ENCODE measurements at places on chromosomes 4 and X.
A peak's percentile ranks its signal among the peaks of the same experiment; 100 is the strongest.

DNA sequence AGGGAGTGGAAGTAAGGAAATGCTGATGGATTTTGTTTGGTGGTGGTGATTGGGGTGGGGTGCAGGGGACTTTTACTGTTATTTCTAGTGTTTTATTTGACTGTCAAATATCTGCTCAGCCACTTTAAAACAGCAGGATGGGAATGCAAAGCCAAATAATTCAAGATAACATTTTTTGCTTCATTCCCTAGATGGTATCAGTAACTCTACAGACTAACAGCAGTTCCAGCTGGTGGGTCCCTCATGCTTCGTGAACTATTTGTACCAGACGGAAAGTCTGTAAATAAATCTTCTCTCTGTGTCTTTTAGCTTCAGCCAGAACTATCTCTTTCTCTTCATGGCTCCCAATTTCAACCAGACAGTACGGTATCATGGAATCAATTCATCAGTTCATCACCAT is 27.5 kb downstream of the GPR143 start:
- no peak for DNase-seq

GRCh38 chrX:114889481-114889880 is 127.9 kb downstream of the IL13RA2 start:
- no peak for DNase-seq

- no peak for DNase-seq
These were observed 299.1 kb downstream of the ARHGAP24 start for GRCh38 chr4:85774000-85774399.

- peak; percentile 27 for DNase-seq
These were observed 76.8 kb downstream of the PPP2R2C start for GRCh38 chr4:6395466-6396228.

DNA sequence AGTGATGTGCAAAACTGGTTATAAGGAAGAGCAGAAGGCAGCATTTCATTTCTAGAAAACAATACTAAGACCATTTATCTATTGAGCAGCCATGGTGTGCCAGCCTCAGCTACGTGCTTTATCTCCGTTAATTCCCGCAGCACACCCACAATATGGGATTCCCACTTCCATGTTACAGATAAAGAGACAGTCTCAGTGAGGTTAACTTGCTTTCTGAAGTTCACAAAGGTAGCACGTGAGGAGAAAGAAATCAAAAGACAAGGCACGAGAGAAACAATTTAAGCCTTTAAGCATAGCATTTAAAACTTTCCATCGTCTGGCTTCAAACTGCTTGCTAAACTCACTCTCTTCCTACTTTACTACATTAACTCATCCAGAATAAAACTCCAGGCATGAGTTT is 8.0 kb upstream of the RPL34 start:
- no peak for DNase-seq

- DNase-seq = peak; percentile 30
These were observed 100.8 kb downstream of the NCAPG start for GRCh38 chr4:17911608-17912007.

DNA sequence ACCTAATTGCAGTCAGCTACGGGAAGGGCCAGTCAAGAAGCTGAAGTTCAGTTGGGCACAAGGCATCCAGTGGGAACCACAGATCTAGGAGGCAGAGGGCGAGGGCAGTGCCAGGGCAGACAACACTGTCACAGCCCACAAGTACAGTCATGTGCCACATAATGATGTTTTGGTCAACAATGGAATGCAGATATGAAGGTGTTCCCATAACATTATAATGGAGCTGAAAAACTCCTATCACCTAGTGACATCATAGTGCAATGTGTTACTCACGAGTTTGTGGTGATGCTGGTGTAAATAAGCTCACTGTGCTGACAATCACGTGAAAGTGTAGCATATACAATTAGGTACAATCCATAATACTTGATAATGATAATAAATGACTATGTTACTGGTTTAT is 4.5 kb upstream of the TMEM255A start:
- no peak for DNase-seq

GRCh38 chr4:40540800-40541199 is 88.9 kb downstream of the RBM47 start:
- no peak for DNase-seq

- DNase-seq = no peak
These were observed 934.3 kb upstream of the SLIT2 start for GRCh38 chr4:19317377-19317776.

DNA sequence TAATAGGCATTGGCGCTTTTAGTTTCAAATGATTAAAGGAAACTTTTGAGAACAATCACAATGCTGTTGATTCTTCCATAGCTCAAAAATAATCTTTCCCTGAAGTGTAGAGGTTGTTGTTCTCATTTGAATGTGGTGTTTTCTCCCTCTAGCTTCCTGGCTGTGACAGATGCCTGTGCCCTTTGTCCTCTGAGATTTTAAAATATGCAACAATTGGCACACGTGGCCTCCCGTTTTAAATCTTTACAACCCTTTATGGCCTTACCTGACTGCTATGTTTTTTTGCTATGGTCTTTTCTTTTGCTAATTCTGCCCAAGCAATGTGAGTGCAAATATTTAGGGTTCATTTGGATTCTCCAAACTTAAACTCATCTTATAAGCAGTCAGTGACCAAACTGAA is 22.9 kb upstream of the CASK start:
- DNase-seq = no peak
